NCI-H510A treated with DMSO at 0.1 percent for 48 hours (cell line): ENCODE measurements at places on chromosomes 5 and 9.

DNA sequence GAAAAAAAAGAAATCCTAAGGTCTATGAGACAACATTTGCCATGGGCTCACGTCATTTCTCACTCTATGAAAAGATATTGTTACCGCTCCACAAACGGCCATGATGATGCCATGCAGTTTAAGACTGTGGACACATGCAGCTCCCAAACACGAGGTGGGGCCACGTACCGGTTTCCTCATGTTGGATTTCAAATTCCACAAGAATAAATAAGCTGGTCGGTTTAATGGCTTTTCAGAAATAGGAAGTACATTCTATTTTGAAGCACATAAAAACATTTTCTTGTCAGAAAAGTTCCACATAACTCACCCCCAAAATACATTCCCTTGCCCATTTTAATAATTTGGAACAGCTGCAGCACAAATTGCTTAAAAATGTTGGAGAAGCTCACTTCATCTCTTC is 130.6 kb downstream of the MYO10 start:
- DNase-seq = no peak

- DNase-seq = no peak
Observed at GRCh38 chr9:121556580-121556979, 56.9 kb upstream of the GGTA1 start.

DNA sequence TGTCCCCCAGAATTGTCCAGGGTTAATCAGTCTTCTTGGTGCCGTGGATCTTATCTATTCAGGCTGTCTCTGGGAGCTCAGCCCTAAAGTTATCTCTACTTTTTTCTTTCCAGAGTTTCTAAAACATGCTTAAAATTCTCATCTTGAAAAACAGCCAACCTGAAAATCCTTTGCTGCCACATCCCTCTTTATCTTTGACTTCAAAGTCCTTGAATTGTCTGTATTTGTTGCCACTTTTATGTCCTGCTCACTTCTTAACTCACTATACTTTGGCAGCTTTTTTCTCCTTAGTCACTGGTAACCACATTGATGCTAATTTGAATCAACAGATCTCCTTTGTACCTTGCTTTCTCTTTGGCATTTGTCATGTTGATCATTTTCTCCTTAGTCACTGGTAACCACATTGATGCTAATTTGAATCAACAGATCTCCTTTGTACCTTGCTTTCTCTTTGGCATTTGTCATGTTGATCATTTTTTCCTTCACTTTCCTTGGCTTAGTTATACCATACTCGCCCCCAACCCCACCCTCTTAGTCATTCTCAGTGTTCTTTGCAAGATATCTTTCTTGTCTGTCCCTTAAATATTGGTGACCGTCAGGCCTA is 8.5 kb downstream of the DMXL1 start:
- DNase-seq = no peak

- no peak for DNase-seq
Observed at GRCh38 chr5:133403741-133404364, 208.5 kb downstream of the FSTL4 start.

DNA sequence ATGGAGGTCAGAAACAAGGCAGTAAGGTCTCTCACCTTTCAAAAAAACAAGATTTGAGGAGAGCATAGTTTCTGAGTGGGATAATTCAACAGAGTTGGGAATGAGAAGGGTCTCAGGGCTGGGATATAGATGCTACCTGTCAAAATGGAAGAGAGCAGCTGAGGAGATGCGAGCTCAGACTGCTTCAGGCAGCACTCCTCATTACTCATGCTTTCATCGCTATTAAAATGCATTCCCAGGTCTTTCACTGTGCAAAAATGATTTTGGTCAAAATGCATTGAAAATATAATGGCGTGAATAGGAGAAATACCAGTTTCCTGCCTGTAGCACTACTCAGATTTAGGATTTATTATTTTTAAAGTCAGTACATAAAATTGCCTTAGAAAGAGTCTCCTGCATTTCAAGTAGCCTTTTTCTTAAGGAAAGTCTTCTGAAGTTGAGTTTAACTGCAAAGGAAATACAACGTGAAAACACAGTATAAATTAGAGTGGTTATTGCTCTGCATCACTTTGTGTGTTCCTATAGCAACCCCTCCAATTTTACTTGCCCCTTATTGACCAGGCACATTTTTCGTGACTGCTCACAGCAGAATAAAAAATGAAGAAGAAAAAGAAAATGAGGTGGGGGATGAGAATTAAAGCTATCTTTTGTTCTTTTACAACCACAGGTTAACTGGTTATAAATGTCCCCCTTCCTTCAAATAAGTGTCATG is 724.8 kb upstream of the SEMA6A start:
- no peak for DNase-seq

DNA sequence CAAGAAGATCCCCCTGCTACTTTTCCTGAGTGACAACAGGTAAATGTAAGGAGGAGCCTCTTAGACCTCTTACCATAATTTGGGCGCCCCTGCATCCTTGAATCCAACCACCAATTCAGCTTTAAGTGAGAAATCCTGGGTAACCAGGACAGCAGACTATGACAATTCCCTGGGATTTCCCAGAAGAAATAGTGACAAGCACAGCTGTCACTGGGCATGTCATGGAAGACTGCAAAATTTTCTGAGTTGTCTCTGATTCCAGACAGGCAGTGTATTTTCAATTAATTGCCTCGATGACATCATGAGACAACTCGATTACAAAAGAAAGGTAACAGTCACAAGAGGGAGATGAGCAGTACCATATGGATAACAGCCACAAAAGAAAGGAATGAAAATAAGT is 256.9 kb downstream of the BNC2 start:
- DNase-seq = no peak

DNA sequence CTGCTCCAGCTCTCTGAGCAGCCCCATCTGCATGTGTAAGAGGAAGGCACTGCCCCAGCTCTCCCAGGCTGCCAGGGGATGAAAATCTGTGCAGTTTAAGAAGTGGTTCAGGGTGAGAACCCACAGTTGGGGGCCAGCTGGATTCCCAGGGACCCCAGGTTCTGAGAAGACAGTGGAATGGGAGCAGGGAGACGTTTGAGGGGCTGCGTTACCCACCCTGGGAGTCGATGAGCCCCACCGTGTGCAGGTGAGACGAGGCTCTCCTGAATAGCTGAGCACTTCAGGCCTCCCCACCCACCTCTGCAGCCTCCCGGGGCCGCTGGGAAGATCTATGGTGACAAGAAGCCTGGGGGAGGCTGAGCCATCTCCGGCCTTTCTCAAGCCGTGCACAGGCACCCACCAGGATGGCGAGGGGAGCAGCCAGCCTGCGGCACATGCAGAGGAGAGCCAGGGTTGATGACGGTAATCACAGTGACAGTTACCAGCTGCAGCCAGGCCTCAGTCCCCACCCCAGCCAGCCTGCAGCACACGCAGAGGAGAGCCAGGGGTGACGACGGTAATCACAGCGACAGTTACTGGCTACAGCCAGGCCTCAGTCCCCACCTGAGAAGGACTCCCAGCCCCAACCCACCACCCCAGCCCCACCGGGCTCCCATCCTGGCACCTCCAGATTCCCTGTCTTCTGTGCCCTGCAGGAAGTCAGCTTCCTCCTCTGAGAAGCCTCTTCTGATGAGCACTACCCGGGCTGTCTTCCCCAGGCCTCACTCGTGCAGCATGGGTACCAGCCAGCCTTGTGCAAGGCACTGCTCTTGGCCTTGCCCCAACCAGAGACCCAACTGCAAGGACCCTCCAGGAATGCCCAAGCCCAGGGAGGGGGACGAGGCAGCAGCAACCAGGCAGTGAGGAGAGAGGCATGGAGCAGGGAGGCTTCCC is 150.8 kb upstream of the PPP1R26 start:
- no peak for DNase-seq

GRCh38 chr9:25308549-25308948 is 369.7 kb downstream of the TUSC1 start:
- no peak for DNase-seq

DNA sequence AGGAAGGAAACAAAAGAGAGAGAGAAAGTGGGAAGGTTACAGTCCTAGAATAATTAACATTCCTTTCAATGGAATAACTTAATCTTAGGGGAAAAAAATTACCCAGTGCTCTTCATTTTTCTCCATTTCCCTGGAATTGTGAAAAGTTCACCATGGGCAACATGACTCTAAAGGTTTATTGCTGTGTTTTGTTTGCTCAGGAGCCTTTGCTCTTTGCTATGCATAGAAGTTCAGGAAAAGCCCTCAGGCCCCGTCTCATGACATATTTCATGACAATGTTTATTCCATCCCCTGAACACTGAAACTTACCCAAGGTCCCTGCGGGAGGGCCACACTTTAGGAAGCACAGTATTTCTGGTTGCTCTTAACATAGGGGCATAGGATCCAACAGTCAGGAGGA is 9.8 kb upstream of the CTSL start:
- no peak for DNase-seq

GRCh38 chr5:146690880-146691355 is 174.9 kb upstream of the GPR151 start:
- DNase-seq = no peak

DNA sequence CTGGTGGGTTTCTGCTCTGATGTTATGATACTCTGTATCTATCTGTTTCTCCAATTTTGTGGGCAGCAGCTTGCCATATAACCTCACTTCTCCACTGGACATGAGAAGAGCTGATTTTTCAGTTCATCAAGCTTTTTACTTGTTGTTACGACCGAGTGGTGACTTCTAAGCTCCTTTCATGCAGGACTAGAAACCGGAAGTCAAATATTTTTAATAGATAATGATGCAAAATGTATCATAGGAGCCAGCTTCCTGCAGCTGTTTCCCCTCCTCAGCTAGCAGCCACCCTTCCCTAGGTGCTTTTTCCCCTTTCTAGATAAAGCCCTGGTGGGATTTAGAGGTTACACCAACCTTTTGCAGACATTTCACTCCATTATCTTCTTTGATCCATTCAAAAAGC is 17.0 kb upstream of the ADAM19 start:
- DNase-seq = no peak

DNA sequence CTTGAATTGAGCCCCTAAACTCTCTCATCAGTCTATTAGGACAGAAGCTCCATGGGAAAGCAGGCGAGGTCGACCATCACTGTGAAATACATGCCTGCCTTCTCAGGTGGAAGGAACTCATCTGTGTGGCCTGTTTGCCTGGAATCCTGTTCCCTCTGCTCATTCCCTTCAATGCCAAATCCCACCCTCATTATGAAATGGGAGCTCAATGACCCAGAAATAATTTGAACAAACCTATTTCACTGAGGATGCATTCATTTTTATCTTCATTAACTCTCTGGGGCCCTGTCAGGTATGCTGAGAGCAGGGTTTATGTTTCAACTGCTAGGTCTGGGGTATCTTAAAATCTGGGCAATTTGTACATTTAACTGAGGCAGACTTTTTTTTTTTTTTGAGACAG is 142.2 kb downstream of the MED27 start:
- DNase-seq = no peak

- no peak for DNase-seq
Observed at GRCh38 chr5:54173251-54173650, 137.1 kb downstream of the ARL15 start.

DNA sequence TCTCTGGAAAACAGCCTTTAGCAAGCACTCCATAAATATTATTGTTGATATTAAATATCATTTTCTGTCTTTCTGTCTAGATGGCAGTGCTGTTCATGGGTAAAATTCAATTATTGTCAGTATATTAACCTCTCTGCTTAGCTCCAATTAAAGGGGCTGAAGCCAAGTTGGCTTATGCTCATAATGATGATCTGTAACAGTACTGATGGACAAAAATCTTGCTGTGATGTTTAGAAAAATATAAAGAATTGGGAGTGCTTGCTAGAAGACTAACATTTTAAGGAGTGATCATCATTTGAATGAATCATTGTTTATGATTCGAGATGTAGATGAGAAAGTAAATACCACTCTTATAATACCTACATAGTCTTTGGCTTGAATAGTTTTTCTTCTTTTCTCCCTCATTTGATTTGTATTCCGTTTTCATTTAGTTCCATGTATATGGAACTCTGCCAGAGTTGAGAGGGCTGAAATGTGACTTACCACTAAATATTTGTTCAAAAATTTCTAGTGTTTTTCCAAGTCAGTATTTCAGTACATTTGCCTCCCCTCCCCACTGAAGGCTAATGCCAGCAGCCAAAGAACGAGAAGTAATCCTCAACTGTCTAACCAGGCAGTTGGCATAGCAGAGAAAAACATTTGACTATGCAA is 538.3 kb downstream of the CSNK1G3 start:
- DNase-seq = no peak

DNA sequence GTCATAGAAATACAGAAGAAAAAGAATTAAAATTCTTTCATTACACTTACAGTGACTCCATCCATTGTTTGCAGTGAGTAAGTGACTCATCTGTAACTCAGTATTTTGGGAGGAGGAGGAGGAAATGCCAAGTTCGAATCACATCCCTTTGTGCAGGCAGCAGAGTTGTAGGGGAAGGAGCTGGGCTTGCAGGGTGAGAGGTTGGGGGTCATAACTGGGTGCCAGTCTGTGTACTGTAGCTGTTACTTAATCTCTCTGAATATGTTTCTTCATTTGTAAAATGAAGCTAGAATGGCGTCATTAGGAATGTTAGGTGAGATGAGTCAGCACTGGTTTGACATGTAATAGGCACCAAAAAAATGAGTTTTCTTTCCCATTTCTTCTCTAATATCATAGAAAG is 235.7 kb upstream of the ADAMTSL1 start:
- DNase-seq = no peak

GRCh38 chr5:160230686-160231527 is 1.6 kb downstream of the FABP6 start:
- no peak for DNase-seq

DNA sequence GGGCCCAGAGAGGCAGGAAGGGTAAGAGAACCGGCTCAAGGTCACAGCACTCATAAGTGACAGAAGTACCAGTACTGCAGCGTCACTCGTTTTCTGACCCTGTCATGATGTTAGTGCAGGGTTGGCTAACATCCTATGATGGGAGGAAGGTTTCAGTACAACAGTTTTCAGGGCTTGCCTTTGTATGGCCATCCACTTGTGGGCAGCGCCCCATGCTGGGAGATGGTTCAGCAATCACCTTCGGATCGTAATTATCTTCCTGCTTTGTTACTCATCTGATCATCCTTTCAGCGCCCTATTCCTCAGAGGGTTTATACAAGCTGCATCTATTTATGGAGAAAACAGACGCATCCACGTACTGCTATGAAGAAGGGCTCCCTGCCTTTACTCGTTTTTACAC is 2.4 kb downstream of the MAP1B start:
- peak; percentile 22 for DNase-seq

GRCh38 chr9:36136894-36137391 is 410 bp downstream of the GLIPR2 start:
- no peak for DNase-seq

- no peak for DNase-seq
Observed at GRCh38 chr9:75108571-75108970, 20.3 kb downstream of the OSTF1 start.

DNA sequence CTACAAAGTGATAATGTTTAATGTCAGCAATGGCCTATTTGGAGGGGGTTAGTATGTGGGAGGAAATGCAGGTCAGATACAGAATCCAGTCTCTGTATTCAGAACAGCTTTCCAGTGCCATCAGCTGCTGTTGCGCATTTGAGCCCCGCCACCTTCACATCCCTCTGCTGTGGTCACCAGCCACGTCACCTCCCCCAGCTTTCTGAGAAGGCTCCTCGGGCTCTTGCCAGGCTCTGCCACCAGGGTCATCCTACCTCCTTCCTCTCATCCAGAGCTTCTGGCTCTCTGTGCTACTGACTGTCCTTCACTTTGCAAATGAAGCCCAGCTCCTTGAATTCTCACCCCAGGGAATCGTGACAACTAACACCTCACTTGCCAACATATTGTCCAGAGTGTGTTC is 138.8 kb downstream of the PIK3R1 start:
- no peak for DNase-seq
